ENCODE measurements at places on chromosomes 3 and 15.

GRCh38 chr3:182979674-182980191, 605 bp downstream of the DCUN1D1 start:
- DNase-seq = no peak

GRCh38 chr15:69304182-69304545, 5.5 kb downstream of the PAQR5 start:
- peak; percentile 37 for DNase-seq

- DNase-seq = no peak
Observed at GRCh38 chr3:120272286-120272685, 12.7 kb downstream of the GPR156 start.

GRCh38 chr15:89175617-89176191, 45.7 kb downstream of the RLBP1 start:
- DNase-seq = no peak

DNA sequence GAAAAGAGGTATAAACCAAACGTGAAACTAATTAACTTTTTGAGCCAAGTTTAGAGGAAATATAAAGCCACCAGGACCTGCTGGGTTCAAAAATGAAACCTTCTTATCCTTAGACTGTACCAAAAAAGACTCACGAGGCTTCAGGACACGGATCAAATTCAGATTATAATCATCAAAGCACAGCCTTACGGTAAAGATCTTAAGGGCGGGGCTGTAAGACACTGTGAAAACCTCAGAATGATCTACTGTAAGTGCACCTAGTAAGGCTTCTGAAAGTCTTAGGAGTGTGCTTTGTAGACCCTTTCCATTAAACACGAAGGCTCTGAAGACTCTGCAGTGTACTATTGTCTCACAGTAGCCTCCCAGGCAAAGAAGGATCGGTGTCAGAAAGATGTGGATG, 26.8 kb downstream of the TARS3 start:
- DNase-seq = no peak
